ENCODE measurements at places on chromosomes 5 and 9.
A peak's percentile ranks its signal among the peaks of the same experiment; 100 is the strongest.

DNA sequence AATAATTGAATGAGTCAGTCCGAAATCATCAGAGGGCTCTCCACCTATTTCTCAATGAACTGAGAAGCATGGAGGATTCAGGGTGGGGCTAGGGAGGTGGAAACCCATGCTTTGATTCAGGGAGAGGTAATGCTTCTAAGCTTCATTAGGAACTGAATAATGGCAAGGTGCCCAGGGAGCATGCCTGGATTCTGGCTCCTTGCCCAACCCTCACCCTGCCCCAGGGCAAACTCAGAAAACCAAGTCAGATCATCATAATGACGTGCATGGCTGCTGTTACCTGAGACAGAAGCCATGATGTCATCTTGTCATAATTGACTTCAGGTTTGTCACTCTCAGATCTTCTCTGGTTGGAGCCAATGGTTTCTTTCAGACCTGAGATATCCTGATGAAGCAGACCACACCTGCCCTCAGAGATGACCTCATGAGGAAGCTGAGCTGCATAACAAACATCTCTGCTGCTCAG lies 199.6 kb downstream of the SYK start:
- DNase-seq = no peak

DNA sequence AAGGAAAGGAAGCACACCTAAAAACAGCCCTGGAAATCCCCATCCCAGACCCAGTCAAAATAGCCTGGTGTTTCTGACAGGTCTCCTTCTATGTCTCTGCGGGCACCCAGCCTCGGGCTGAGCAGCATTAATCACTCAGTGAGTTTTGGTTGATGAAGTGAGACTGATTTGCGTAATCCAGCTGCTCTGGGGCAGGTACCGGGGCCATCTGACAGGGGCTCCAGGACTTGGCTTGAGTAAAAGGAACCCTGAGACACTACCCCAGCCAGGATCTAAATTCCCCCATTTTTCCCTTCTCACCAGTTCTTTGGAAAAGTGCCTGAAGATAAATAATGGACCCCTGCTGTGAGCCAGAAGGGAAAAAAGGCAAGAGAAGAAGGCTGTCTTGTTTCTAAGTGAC lies 596 bp downstream of the SLC28A3 start:
- no peak for DNase-seq

DNA sequence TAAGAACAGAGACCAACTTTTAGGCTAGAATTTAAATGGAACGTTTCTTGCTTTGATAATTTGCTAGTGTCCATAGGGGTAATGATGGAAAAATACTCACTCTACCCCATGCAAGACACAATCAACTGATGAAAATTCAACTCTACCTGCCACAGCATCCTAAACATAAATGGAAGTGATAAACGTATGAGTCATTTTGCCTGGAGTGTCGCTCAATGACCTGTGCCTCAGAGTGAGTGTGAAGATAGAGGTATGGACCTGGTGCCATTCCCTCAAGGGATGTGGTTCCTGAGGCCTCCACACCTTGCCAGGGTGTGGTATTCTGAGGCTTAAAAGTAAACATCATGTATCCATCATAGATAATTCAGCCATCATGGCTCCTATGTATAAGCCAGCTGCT lies 14.0 kb downstream of the ARL14EPL start:
- DNase-seq = no peak

DNA sequence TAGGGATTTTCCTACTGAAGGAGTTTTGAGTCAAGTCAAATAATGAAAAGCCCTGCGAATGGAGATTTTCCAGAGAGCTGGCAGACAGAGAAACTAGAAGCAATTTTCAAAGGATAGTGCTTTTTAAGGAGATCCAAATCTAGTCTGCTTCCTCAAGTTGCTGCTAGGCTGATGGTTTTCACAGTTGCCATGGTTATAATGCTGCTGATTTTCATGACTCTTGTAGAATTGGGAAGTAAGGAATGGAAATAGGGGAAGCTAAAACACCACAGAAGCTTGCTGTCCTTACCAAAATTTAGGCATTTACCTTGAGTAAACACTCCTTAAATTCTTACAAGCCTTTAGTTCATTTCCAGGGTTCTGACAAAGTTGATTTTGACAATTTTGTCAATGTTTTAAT lies 30.1 kb upstream of the HAPLN1 start:
- peak; percentile 14 for DNase-seq

- DNase-seq = no peak
These were observed 9.2 kb downstream of the SLC6A3 start for GRCh38 chr5:1436036-1436435.

- DNase-seq = no peak
These were observed 268.6 kb upstream of the MVB12B start for GRCh38 chr9:126058011-126058531.

- peak; percentile 71 for DNase-seq
These were observed 198.8 kb downstream of the AUH start for GRCh38 chr9:91162784-91163443.

- DNase-seq = no peak
These were observed 74.3 kb upstream of the MARCHF11 start for GRCh38 chr5:16253856-16254255.

DNA sequence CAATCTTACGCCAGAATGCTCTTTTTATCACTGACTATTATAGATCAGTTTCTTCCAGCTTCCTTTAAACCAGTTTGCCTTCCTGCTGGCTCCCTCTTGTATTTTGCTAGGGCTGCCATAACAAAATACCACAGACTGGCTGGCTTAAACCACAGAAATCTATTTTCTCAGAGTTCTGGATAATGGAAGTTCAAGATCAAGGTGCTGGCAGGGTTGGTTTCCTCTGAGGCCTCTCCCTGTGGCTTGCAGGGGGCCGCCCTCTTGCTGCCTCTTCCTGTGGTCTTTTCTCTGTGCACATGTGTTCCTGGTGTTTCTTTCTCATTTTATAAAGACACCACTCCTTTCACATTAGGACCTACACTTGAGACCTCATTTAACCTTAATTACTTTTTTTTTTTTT lies 6.8 kb upstream of the FXN start:
- peak; percentile 98 for DNase-seq

GRCh38 chr5:109703829-109704228 lies 14.1 kb downstream of the MAN2A1 start:
- DNase-seq = no peak

DNA sequence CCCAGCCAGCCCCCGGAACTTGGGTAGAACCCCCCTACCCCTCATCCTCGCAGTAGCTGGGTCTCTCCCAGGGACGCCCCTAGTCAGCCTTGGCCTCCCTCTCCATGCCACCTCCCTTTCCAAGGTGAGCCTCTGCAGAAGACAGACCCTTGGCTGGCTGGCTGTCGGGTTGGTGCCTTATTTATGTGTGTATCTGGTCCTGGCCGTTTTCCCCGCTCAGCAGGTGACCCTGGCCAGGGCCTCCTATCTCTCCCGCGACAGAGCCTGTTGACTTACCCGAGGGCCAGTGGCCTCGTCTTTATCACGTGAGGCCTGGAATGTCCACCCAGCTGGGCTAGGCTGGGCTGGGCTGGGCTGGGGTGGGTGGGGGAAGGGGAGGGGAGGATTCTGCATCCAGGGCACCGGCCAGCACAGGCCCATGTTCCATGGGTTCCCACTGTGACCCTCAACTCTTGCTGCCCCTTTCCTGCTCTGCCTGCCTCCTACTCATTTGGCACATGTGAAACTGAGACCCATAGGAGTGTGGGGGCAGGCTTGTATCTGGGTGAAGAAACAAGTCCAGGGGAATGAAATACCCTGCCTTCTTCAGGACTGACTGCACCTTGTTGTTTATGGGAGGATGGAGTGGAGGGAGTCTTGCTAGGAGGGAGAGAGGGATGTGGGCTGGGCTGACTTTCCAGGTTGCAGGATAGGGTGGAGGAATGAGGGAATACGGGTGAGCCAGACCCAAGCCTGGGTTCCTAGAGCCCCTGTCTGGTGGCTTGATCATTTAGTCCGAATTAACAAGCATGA lies 3.1 kb downstream of the CXXC5 start:
- no peak for DNase-seq

DNA sequence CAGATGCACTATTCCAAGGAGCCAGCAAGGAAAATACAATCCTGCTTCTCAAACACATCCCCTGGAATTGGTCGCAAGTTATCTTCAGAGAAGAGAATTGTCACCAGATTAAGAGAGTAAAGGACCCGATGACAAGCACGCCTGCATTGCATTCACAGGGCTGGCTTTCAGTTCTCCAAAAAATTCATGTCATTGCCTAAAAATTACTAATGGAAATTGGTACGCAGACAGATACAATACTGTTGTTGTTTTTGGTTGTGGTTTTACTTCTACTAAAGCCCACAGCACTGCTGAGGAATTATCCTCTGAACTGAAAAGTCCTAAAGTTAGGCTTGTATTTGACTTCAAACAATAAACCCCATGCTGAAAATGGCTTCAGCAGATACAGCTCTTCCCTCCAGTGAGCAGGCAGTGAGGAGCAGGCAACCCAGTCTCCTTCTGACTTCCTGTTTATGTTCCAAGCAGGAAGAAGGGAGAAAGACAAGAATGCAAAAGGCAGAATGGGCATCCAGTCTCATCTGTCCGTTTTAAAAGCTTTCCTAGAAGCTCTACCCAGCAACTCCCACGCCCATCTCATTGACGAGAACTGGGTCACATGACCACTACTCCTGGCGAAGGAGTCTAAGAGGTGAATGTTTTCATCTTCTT lies 80.6 kb upstream of the ZNF366 start:
- DNase-seq = no peak

- DNase-seq = no peak
These were observed 18.0 kb downstream of the ORM2 start for GRCh38 chr9:114347675-114348074.

GRCh38 chr5:39190311-39191102 lies 28.9 kb downstream of the FYB1 start:
- DNase-seq = peak; percentile 63

DNA sequence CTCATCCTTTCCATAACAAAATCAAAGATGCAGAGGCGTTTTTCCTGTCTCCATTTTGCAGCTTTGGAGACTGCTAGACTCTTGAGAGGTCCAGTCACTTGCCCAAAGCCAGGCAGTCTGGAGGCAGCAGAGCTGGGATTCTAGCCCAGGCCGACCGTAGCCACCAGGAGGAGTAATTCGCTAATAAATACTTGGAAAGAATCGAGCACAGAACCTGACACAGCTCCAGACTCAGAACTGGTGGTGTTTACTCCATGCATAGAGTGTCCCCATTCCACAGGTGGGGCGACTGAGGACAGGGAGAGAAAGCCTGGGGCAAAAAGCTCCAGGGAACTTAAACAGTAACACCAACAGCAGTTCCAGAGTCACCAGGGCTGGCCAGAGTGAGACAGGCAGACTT lies 10.7 kb upstream of the CERCAM start:
- peak; percentile 13 for DNase-seq

DNA sequence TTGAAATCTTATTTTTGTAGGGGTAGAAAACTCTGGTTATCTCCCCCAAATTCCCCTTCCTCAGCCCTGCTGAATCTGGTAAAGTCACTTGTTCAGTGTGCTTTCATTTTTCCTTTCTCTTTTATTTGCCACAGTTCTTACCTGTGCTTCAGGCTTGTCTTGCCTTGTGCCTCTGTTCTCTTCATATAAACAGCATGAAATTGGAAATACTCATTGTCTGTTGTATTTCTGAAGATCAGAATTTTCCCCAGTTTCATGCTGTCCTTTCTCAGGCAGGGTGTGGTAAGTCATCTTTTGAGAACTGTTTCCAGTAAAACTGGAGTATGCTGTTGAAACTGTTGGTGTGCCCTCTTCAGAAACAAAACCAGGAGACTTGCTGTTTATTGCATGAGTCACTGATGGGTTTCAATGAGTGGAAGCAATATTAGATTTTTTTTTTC lies 7.0 kb downstream of the PAM start:
- no peak for DNase-seq

DNA sequence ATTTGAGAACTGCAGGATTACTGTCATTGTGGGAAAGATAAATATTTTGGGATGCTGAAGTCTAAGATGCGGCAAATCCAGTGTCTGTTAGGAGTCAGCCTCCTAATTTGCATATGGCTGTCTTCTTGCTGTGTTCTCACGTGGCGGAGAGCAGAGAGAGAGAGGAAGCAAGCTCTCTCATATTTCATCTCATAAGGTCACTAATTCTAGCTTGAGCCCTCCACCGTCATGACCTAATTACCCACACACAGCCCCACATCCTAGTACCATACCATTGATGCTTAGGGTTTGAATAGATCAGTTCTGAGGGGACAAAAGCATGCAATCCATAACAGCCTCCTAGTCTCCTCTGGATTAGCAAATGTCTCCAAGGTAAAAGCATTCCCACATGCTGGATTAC lies 124.5 kb downstream of the CDH12 start:
- DNase-seq = no peak

- DNase-seq = no peak
These were observed 123.8 kb upstream of the PTGER4 start for GRCh38 chr5:40555886-40556285.

DNA sequence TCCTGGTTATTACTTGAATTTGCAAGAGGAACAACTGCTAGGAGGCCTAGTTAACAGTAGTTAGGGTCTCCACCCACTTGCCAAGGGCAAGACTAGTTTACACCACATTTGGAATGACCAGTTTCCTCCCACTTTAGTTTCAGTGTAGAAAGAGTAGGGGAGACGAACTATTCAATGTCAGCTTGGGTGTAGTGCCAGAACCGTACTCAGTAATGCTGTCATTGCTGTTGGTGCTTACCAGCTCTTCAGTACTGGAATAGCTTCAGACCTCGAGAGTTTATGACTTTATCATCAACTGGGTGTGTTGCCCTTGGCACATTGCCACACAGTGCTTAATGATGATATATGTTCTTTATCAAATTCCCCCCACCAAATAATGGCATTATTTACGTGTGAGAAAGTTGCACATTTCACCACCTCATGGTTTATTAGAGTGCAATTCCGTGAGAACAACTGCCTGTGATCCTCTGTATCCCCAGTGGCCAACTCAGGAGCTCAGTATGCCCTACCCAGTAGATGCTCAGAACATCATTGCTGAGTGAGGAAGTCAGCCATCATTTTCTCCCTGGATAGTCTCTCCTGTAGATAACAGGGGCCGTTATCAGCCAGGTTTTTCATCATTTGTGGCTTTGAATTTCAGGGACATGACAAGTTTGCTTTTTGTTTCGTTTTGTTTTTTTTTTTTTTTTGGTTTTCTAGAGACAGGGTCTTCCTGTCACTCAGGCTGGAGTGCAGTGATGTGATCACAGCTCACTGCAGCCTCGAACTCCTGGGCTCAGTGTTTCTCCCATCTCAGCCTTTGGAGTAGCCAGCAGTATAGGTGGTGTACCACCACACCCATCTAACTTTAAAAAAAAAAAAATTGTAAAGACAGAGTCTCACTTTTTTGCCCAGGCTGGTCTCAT lies 67.3 kb downstream of the DOCK8 start:
- peak; percentile 70 for DNase-seq

- no peak for DNase-seq
These were observed 403.5 kb upstream of the ST8SIA4 start for GRCh38 chr5:101306391-101307137.

- no peak for DNase-seq
These were observed 374.1 kb downstream of the PLK2 start for GRCh38 chr5:58085800-58086199.

Measured in common myeloid progenitor, CD34-positive (primary cell).